ENCODE measurements at places on chromosomes 4 and X.

DNA sequence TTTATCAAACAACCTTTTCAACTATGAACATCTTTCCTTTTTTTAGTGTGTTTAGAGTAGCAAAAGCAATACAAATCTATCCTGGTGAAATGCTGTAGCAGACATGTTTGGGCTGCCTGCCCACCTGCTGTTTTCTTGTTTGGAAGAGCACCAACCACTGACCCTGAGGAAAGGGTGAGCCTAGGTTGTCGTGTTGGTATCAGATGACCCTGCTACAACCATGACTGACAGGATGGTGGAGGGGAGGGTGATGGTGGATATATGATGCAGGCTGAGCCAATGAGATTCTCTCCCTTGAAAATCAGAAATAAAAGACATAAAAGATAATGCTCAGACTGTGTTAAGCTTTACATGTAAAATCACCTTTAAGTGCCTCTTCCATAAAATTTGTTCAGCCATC, 201.2 kb downstream of the NPNT start:
- peaks cover 7% of the 10 kb centered on the region for H3K4me1 ChIP-seq
- H3K4me3 ChIP-seq: no peak overlapping the region
- DNase-seq: no peak
- peaks cover 17% of the 10 kb centered on the region for H3K36me3 ChIP-seq
- no peak overlapping the region for H3K27ac ChIP-seq
- no peaks in the 10 kb centered on the region for H3K27me3 ChIP-seq

GRCh38 chr4:52142816-52143215, 91.7 kb downstream of the SPATA18 start:
- H3K36me3 ChIP-seq: no peaks in the 10 kb centered on the region
- H3K4me1 ChIP-seq: peaks cover 3% of the 10 kb centered on the region
- peaks cover 3% of the 10 kb centered on the region for H3K27me3 ChIP-seq
- H3K4me3 ChIP-seq: no peak overlapping the region
- H3K27ac ChIP-seq: no peak overlapping the region
- no peak for DNase-seq

DNA sequence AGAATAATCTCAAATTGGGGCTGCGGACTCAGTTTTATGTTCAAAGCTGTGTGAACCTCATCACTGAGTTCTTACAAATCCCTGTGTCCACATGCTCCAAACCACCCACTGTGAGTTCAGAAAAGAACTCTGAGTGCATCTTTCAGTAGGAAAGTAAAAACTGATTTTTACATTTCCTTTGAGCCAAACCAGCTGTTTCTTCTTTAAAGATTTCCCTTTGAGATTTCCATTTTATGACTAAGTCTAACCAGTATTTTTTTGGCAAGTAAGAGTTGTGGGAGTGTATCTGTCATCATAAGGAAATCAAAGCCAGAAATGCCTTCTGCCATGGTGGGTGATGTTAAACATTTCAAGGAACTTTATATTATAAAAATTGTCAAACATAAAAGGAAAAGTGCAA, 100.0 kb downstream of the TET2 start:
- no peaks in the 10 kb centered on the region for H3K36me3 ChIP-seq
- DNase-seq: no peak
- no peak overlapping the region for H3K4me3 ChIP-seq
- no peak overlapping the region for H3K27ac ChIP-seq
- no peaks in the 10 kb centered on the region for H3K27me3 ChIP-seq
- H3K4me1 ChIP-seq: peaks cover 4% of the 10 kb centered on the region

DNA sequence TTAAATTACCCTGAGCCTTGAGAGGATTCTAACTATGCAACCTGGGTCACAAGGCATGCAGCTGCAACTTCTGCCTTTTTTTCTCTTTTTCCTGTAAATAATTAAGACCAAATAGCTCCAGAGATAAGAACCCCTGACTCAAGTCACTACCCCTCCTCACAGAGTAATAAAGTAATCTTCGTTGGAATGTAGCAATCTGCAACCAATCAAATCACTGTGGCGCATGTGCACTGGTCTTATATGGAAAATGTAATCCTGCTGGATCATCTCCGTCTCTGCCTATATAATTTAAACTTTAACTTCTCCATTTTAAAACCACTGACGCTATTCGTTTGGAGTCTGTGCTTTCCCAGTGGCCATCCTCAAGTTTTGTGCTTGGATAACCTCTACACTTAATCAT, 6.1 kb upstream of the EFHC2 start:
- no peaks in the 10 kb centered on the region for H3K36me3 ChIP-seq
- no peak overlapping the region for H3K27ac ChIP-seq
- peaks cover 4% of the 10 kb centered on the region for H3K4me1 ChIP-seq
- no peak overlapping the region for H3K4me3 ChIP-seq
- no peaks in the 10 kb centered on the region for H3K27me3 ChIP-seq

DNA sequence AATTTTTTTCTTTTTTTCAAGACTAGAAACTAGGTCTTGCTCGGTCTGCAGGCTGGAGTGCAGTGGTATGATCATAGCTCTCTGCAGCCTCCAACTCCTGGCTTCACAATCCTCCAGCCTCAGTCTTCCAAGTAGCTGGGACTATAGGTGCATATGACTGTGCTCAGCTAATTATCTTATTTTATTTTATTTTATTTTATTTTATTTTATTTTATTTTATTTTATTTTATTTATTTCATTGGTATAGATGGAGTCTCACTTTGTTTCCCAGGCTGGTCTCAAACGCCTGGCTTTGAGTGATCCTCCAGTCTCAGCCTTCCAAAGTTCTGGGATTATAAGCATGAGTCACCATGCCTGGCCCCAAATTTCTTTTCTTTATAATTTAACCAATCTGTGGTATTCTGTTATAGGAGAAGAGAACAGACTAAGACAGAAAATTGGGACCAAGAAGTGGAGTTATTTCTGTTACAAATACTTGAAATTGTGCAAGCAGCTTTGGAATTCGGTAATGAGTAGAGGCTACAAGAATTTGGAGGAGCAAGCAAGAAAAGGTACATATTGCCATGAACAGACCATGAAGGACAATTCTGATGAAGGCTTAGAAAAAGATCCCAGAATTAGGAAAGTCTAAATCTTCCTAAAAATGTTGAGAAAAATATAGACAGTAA, 4.0 kb upstream of the PRDM5 start:
- H3K27ac ChIP-seq: peak overlapping the region; percentile 14
- H3K4me1 ChIP-seq: peaks cover 15% of the 10 kb centered on the region
- H3K36me3 ChIP-seq: peaks cover 5% of the 10 kb centered on the region
- no peak for DNase-seq

GRCh38 chrX:23844502-23845138, 61.6 kb downstream of the SAT1 start:
- peak; percentile 4 for DNase-seq
- H3K4me3 ChIP-seq: no peak overlapping the region
- H3K27ac ChIP-seq: peak overlapping the region; percentile 91
- H3K36me3 ChIP-seq: no peaks in the 10 kb centered on the region
- H3K4me1 ChIP-seq: peaks cover 32% of the 10 kb centered on the region

DNA sequence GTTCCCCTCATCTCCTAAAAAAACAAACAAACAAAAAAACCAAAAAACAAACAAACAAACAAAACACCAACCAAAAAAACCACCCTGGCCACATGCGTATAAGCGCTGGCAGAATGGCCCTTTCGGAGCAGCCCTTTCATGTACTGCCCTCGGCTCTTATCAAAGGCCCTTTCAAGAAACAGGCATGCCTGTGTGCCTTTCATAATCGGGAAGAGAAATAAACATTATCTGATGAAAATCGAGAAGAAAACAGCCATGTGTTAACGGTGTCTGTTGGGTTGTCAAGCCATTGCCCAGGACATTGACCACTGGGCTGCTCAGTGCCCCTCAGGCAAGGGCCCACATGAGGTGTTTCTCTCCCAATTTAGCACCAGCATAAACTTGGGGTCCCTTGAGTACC, 68.3 kb downstream of the PJA1 start:
- DNase-seq: no peak
- no peaks in the 10 kb centered on the region for H3K4me1 ChIP-seq
- H3K36me3 ChIP-seq: no peaks in the 10 kb centered on the region

DNA sequence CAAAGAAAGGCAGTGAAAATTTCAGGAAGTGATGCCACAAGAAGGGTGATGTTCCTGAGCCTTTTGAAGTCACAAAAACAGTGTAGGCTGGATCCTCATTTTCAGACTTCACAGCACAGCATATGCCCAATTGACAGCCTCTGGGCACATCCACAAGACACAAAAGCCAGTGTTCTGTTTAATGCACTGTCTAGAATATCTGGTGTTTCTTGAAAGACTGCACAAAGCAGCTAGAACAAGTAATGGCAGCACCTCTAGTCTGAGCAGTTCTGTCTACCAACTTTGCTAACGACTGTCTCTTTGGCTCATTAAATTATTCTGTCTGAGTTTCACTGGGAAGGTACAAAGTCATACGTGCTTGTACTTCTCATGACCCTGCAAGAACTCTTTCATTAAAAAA, 417.1 kb upstream of the GALNT7 start:
- peaks cover 4% of the 10 kb centered on the region for H3K4me1 ChIP-seq
- no peak overlapping the region for H3K4me3 ChIP-seq
- no peak for DNase-seq
- no peak overlapping the region for H3K27ac ChIP-seq
- H3K36me3 ChIP-seq: no peaks in the 10 kb centered on the region
- no peaks in the 10 kb centered on the region for H3K27me3 ChIP-seq

DNA sequence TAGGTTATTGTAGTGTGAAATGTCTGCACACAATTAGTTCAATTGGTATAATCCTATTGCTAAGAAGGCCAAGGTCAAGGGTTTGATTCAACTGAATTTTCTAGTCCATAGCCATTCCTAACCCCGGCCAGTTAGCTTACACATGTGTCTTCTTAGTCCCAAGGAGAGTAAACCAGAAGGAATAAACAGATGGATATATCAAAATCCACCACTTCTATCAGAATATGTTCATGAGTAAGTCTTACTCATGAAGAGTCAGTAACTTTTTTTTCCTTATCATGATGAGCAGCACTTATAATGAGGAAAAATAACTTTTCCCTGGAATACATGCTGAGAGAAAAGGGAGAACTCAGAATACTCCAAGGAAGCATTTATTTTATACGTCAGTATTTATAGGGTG, 9.5 kb downstream of the HHIP start:
- DNase-seq: no peak
- H3K4me3 ChIP-seq: no peak overlapping the region
- no peaks in the 10 kb centered on the region for H3K36me3 ChIP-seq
- H3K27ac ChIP-seq: no peak overlapping the region
- H3K27me3 ChIP-seq: no peaks in the 10 kb centered on the region
- H3K4me1 ChIP-seq: no peaks in the 10 kb centered on the region

Data from endothelial cell (in vitro differentiated cells).